Activated CD8-positive, alpha-beta memory T cell treated with anti-CD3 and anti-CD28 coated beads, Interleukin-2, amount 10 ng/mL, durations not matched to agents 7 days and 5 days (primary cell): ENCODE measurements at places on chromosomes 2 and 18.
A peak's percentile ranks its signal among the peaks of the same experiment; 100 is the strongest.

DNA sequence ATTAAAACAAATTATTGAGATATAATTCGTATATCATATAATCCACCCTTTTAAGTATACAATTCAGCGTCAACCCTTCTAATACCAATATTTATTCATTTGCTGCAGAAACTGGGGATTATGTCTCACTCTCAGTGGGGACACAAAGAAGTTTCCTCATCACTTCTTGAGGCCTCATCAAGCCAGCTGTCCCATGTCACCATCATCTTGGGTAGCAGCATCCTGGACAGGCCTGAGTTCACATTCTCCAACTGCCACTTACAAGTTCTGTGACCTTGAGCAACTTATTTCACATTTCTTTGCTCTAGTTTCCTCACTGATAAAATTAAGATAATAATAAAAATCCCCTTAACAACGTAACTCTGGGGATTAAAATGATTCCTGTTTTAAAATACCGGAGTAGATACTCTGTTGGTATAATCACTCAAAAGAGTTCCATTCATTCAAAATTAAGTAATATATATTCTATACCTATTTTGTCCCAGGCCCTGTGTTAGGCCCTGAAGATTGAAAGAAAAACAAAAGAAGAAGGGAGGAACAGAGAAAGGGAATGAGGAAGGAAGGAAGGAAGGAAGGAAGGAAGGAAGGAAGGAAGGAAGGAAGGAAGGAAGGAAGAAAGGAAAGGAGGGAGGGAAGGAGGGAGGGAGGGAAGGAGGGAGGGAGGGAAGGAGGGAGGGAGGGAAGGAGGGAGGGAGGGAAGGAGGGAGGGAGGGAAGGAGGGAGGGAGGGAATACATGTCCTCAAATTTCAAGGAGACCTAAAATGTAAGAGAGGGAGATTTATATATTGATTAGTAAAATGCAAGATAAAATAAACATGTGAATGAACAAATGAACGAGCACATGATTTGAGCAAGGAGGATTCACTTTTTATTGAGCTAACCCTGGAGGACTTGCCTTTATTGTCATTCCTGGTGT is 42.4 kb downstream of the NCKAP5 start:
- DNase-seq = no peak

DNA sequence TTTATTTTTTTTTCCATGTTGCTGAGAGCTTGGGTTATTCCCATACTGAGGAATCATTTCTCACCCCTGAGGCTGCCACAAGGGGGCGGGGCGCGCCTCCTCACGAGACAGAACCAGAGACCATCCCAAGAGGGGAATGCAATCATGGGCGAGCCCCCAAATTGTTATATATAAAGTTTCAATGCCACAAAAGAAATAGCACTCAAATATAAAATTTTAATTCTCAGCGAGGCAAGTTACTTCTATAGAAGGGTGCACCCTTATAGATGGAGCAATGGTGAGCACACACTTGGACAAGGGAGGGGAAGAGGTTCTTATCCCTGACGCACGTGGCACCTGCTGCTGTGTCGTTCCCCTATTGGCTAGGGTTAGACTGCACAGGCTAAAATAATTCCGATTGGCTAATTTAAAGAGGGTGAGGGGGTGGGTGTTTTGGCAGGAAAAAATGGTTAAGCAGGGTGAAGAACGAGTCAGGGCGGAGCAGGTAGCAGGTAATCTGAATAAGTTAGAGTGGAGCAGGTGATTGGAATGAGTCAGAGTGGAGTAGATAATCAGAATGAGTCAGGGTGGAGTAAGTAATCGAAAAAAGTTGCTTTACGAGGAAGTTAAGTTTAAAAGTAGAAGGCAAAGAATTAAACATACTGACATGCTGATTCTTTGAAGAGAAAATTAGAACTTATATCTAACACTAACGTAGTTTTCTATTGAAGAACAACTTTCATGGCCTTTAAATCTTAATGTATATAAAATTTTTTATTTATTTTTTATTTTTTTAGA is 177.5 kb downstream of the MTCL1 start:
- no peak for DNase-seq

DNA sequence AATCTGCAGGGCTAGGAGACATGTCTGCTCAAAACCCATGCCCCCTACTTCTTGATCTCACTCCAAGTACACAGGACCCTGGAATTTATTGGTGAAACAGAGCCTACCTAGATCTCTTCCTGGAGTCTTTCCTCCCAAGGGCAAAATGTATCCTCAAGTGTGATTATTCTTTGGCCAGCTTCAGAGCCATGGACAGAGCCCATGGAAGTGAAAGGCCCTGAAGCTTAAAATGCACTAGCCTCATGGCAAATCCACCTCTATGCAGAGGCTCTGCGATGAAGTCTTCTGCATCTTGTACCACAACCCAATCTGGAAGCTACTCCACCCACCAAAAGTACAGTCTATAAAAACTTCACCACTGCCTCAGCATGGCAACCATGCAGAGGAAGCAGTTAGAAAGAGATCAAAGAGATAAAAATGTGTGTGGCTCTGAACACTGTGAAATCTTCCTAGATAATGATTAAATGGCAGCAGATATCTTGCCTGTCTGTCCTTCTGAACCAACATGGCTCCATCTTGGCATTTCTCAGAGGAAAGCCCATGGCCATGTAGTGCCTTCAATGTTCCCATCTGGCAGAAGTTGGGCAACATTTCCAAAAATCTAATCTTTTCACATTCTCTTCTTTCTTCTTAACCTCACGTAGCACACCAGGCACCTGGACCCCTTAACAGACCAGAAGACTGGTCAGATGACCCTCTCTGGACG is 142.9 kb upstream of the KLF7 start:
- DNase-seq = no peak

GRCh38 chr2:226378753-226379705 is 420.6 kb downstream of the IRS1 start:
- DNase-seq = no peak

DNA sequence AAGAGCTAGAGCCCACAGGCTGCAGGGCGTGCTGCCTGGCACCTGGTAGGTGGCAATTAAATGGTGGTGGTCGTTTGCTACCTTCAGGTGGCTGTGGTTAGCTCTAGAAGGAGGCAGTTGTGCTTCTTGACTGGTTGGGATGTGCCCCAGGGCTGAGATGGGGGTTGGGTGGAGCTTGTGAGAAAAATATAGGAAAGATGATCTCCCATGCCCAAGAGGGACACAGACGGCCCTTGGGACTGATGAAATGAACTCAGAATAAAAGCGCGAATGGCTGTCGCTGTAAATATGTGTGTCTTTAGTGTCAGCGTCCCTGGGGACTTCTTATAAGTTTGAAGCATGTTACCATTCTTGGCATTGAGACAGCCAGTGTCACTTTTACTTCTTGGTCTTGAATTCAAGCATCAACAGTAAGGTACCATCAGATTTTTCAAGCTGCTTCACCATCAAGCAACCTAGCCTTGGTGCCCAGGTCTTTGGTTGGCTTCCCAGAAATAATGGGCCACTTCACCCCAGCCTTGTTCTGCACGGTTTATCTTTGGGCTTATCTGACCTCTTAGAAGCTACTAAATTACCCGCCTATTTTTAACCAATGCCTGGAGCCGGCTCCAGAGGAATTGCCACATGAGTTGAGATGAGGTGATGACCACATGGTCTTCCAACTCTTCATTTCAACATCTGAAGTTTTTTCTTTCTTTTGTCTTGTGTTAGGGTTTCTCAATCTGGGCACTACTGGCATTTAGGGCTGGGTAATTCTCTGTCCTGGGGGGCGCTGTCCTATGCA is 11.9 kb downstream of the LRRFIP1 start:
- DNase-seq = peak; percentile 21

DNA sequence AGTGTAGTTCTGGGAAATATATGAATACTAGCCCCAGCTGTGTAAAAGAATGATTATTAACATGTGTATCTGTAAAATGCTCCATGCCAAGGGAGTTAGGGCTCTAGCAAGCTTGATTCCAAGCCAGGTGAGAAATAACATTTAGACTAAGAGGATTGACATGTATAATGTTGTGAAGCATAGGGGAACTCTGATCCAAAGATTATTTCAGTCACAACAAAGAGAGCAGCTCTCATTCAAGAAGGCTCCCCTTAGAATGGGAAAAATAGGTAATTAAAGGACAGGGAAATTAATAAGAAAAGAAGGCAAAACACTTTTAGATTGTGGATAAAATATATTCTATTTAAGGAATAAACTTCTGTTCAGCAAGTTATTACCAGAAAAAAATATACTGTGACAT is 347.3 kb upstream of the CDH7 start:
- DNase-seq = no peak

GRCh38 chr2:49111456-49111855 is 42.9 kb downstream of the FSHR start:
- no peak for DNase-seq

DNA sequence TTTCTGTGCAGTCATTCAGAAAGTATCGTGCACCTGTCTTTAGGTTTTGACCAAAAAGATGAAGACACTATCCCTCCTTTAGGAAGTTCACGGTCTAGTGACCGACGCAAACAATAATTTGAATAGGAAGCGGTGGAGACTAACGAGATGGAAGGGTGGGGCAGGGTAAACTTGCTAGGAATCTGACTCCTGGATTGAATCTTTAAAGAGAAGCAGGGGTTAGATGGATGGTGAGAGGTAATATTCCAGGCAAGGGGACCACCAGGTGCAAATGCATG is 651 bp upstream of the TXNL1 start:
- no peak for DNase-seq

DNA sequence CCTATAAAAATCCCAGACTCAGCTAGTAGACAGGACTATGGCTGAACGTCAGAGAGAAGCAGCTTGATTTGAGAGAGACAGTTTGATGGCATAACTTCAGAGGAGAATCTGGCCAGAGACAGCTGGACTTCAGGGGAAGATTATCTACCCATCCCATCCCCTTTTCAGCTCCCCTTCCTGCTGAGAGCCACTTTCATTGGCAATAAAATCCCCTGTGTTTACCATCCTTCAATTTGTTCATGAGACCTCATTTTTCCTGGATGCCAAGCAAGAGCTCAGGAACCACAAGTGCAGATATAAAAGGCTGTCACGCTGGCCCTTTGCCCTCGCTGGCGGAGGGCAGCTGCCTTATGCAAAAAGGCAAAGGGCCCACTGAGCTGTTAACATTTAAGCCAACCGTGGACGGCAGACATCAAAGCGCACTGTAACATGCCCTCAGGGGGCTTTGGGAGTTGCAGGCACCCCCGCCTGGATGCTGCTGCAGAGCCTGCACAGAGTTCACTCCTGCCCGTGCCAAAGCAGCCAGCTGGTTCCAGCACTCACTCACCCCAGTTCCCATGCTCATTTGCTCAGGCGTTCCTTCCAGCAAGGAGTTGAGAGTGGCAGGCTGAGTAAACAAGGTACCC is 164.3 kb upstream of the PGAP1 start:
- DNase-seq = no peak

DNA sequence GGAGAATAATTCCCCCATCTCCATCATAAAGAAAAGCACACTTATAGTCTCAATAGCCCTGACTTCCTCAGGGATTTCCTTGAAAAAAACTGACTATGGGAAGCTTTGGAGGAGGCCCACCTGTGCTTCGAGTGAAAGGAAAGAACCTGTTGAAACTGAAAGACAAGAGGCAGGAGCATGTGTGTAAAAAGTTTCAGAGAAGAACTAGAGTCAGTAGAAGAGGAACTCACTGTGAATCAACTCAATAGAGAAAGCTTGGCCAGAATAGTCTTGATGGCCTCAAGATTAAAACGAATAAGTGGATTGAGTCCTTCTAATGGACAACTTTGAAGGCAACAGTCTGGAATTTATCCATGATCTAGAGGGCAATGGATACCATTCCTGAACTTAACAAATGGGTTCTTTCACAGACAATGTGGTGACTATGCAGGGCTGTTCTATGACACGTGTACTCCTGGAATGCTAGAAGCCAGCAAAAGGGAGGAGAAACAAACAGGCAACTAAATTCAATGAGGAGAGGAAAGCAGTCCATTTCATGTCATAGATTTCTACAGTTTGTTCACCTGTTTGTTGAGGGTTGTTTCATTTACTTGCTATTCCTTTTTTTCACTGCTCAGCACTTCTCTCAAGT is 442.3 kb downstream of the GRB14 start:
- no peak for DNase-seq

GRCh38 chr2:183093857-183094657 is 15.5 kb downstream of the DUSP19 start:
- no peak for DNase-seq

- DNase-seq = no peak
These were observed 215.7 kb downstream of the MREG start for GRCh38 chr2:215797676-215798075.

GRCh38 chr2:50963734-50964133 is 68.2 kb downstream of the NRXN1 start:
- DNase-seq = no peak

DNA sequence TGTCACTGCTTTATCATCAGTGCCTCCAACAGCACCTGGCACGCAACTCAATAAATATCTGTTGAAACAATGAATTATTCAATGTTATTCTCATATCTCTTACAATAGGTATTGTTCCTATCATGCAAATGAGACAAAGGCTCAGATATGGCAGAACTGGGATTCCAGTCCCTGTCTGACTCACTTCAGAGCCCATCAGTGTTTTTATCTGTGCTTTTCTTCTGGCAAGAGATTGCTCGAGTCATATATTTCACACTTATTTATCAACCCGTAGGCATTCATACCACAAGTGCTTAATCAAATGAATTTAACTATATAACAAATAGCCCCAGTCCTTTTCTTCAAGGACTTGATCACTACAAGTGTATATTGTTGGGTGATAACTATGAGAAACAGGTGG is 76.4 kb upstream of the TSPYL6 start:
- no peak for DNase-seq

- DNase-seq = peak; percentile 69
These were observed 28.8 kb downstream of the CTDP1 start for GRCh38 chr18:79708412-79708811.

DNA sequence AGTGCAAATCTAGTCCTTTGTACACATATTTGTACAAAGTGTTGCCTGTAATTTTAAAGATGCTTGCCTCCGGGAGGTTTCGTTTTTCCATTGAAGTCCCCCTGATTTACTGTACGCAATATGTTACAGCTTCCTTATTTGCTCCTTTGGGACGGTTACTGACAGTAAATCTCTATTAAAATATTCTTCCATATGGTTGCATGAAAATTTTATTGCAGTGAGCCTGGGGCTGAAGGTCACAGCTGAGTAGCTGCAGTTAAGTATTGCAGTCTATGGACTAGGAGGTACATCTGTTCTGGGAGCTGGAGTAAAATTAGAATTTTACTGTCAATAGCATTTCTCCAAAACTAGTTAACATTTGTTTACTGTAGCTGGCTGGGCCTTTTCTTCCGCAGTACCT is 119.2 kb downstream of the ETAA1 start:
- no peak for DNase-seq

GRCh38 chr2:151315381-151315903 is 26.0 kb upstream of the NMI start:
- DNase-seq = no peak
